ENCODE measurements at places on chromosomes 7 and 10.

GRCh38 chr10:27413831-27414348 is 90.2 kb upstream of the RAB18 start:
- DNase-seq = no peak

DNA sequence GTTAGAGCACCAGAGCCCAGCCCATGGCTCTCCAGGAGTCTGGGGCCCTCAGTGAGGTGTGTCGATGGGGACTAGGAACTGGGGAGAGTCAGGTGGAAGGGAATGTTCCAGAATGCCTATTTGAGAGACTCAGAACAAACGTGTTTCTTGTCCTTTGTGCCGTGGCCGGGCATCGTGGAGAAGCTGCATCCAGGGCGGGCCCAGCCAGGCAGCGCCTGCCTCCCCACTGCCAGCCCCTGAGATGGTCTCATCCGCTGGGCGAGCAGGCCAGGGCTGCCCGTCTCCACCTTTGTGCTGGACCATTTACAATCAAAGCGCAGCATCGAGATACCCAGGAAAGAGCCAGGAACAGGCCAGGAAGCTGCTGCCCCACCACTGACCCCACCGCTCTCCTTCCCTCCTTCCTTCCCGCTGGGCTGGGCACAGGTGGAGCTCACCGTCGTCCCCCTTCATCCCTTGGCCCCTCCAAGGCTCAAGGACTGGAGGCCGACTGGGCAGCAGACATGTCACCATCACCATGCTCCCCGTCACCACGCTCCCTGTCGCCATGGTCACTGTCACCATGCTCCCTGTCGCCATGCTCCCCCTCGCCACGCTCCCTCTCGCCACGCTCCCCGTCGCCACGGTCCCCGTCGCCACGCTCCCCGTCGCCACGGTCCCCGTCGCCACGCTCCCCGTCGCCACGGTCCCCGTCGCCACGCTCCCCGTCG is 71.1 kb upstream of the ADGRA1 start:
- no peak for DNase-seq

GRCh38 chr7:151902311-151902710 is 25.4 kb upstream of the PRKAG2 start:
- no peak for DNase-seq

DNA sequence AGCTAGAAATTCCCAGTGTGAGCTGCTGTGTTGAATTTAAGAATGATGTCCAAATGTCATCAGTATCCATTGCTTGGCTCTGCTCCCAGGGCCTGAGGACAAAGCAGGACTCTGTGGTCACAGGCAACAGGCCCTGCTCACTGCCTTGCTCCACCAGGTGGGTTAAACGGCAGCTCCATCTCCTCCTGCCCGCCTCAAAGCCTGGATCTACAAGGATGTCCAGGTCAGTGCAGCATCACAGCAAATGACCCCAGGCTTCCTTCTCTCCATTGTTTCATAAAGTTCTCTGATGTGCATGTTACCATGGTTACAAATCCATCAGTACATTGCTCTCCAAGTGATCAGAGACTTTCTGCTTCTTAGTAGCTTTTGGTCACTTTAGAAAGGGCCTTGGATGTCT is 322.0 kb upstream of the ZNF32 start:
- no peak for DNase-seq

GRCh38 chr7:149205690-149206381 is 10.5 kb downstream of the ZNF282 start:
- DNase-seq = no peak

Measured in T1000 (cell line).